Activated CD8-positive, alpha-beta T cell treated with anti-CD3 and anti-CD28 coated beads for 36 hours (primary cell): ENCODE measurements at places on chromosomes 7 and 10. TPM values are rescaled to one million over a fixed set of nuclear protein-coding genes. Genes with fewer than 3 reads are reported as not detected.

The IKZF1 gene
- total RNA-seq = 277 TPM

DNA sequence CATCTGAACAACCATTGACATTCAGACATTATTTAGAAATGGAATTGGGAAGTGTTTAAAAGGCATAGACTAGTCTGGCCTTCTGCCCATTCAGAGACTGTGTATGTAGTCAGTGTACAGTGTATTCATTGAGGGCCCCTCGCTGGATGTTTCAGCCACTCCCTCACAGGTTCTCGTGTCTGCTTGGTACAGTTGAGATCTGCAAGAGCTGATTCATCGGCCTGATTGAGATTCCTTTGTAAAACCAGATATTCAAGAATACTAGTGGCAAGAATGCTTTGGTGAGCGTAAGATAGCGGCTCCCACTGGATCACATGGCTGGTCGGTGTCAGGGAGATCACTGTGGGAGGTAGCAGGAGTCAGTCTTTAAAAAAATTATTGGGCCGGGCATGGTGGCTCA, 119.5 kb downstream of the TCF7L2 start:
- no peaks in the 10 kb centered on the region for H3K27me3 ChIP-seq
- H3K4me1 ChIP-seq = no peaks in the 10 kb centered on the region
- H3K4me3 ChIP-seq = no peak overlapping the region

The AUTS2 gene
- total RNA-seq = 3.3 TPM

The SOSTDC1 gene
- total RNA-seq = not detected

DNA sequence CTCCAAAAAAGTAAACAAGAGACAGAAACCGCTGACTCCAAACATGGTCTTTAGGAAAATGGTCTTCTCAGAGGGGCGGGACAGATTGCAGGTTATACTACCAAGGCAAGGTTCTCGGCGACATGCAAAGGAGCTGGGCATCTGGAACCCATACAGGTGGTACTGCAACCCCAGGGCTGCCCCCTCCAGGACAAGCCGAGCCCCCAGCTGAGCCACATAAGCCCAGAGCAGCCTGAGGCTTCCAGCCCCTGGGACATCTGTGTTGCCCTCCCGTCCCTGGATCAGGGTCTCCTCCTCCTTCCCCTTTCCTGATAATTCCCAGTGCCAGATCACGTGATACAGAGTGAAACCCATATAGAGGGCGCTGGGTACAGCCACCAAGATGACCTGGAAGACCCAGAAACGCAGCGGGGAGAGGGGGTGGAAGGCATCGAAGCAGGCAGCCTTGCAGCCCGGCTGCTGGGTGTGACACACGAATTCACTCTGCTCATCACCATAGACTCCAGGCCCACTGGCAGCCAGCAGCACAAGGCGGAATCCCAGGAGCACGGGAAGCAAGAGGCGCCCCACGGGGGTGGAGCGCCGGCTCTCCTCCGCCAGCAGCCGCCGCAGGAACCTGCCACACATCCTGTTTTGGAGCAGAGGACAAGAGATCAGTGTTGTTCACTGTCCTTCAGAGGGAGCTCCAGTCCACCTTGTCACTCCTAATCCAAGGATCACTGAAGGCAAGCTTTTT, at the start of gene GJC3:
TSS of gene GJC3 (minus strand) at position 627 of the 736 bp plus-strand sequence. CDS start at position 627, 0 bp downstream.
- H3K27ac ChIP-seq = no peak within 1 kb of the TSS
- no peaks in the 10 kb centered on the region for H3K36me3 ChIP-seq
- peaks cover 9% of the 10 kb centered on the region for H3K27me3 ChIP-seq
- H3K4me3 ChIP-seq = peak within 1 kb of the TSS; percentile 63
- peak; percentile 61 for DNase-seq

The CDC14C gene
- total RNA-seq = not detected

DNA sequence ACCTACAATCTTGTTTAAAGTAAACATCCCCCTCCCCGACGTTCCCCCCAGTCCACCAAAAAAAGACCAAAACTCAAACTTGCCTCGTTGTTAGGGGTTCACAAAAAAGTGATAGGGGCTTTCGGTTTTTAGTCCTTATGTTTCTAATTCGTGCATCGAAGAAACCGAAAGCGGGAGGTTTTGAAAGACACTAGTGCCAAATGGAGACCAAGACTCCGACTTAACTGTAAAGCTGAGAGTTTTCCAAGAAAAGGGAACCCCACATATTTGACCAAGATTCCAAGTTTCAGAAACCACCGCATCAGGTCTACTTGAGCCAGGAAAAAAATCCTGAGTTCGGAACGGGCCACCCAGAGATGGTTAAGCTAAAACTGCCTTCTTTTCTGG, 534 bp downstream of the PSMA2 start:
- peaks cover 63% of the 10 kb centered on the region for H3K4me1 ChIP-seq
- DNase-seq = peak; percentile 24
- peak overlapping the region; percentile 100 for H3K27ac ChIP-seq
- H3K27me3 ChIP-seq = no peaks in the 10 kb centered on the region
- peak overlapping the region; percentile 100 for H3K4me3 ChIP-seq

DNA sequence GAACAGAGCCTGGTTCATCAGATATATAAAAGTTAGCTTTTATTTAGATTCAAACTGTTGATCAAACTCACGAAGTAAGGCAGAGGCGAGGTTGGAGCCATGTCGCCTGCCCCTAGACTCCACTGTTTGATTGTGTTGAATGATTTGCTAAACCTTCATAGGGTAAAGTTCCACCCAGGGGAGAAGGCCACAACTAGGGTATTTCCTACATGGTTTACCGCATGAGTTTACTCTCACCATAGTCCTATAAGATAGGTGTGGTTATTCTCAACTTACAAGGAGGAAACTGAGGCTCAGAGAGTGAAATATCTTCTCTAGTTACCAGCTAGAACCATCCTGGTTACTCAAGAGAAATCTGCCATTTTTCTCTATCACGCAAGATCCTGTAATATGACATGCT, 31.8 kb downstream of the ARHGAP22 start:
- DNase-seq = no peak
- H3K4me3 ChIP-seq = no peak overlapping the region
- H3K36me3 ChIP-seq = no peaks in the 10 kb centered on the region
- H3K27ac ChIP-seq = no peak overlapping the region
- no peaks in the 10 kb centered on the region for H3K27me3 ChIP-seq

GRCh38 chr10:121956111-121957061, 18.6 kb downstream of the NSMCE4A start:
- DNase-seq = no peak
- no peaks in the 10 kb centered on the region for H3K27me3 ChIP-seq
- peaks cover 36% of the 10 kb centered on the region for H3K36me3 ChIP-seq
- peaks cover 12% of the 10 kb centered on the region for H3K4me1 ChIP-seq

The CNOT4 gene
- 22.0 TPM for total RNA-seq

DNA sequence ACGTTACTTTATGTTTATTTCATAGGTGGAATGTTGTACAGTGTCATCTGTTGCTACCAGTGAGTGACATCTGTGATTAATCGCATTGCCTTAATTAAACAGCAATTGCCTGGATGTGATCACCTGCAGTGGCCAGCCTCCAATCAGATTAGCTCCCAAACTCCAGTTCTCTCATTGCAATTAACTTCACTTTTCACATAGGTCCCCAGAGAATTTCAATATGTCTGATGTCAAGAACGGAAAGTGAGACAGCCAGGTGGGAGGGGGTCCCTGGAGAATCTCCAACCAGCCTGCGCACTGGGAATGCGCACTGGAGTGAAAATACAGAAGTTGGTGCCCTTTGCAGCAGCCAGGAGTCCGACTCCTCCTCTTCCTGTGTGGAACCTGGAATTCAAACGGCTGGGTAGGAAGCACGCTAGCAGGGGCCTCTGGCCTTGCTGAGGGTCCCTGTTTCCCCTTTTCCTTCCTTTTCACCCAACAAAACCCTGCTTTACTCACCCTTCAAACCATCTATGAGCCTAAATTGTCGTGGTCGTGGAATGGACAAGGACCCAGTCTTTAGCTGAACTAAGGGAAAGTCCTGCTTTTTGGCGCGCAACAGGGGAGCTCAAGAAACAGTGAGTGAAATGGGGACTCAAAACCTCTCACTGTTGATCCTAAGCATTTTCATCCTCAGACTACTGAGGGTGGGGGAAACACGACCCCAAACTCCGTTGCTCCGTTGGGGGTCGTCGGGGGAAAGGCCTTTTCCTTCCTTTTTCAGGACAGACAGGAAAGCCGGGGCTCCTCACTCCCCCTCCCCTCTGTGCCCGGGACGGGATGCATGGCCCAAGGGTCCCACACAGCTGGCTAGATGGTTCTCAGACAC, 1355.5 kb upstream of the LRRTM3 start:
- H3K4me1 ChIP-seq = no peaks in the 10 kb centered on the region
- H3K36me3 ChIP-seq = no peaks in the 10 kb centered on the region
- DNase-seq = no peak

DNA sequence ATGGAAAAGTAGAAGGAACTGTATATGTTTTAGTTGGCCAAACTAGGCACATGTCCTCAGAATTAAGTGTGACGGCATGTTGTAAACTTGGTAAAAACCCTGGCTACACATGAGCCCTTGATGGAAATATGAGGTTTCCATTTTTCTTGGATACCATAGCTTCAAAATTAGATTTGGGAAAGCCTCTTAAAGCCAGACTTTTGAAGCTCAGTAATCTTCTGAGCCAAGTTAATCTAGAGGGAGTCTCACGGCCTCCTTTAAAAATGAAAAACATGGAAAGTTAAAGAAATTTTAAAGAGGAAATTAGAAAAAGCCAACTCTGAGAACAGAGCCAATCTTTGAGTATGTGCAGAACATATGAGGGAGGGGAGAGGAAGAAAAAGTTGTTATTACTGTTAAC, 376.0 kb downstream of the CTNNA3 start:
- no peaks in the 10 kb centered on the region for H3K4me1 ChIP-seq
- no peak for DNase-seq
- no peaks in the 10 kb centered on the region for H3K36me3 ChIP-seq
- no peak overlapping the region for H3K27ac ChIP-seq
- no peaks in the 10 kb centered on the region for H3K27me3 ChIP-seq
- no peak overlapping the region for H3K4me3 ChIP-seq

GRCh38 chr7:17130281-17131059, 168.0 kb upstream of the AHR start:
- no peaks in the 10 kb centered on the region for H3K27me3 ChIP-seq
- no peak for DNase-seq
- no peak overlapping the region for H3K27ac ChIP-seq
- peaks cover under 1% of the 10 kb centered on the region for H3K36me3 ChIP-seq
- peaks cover 41% of the 10 kb centered on the region for H3K4me1 ChIP-seq

DNA sequence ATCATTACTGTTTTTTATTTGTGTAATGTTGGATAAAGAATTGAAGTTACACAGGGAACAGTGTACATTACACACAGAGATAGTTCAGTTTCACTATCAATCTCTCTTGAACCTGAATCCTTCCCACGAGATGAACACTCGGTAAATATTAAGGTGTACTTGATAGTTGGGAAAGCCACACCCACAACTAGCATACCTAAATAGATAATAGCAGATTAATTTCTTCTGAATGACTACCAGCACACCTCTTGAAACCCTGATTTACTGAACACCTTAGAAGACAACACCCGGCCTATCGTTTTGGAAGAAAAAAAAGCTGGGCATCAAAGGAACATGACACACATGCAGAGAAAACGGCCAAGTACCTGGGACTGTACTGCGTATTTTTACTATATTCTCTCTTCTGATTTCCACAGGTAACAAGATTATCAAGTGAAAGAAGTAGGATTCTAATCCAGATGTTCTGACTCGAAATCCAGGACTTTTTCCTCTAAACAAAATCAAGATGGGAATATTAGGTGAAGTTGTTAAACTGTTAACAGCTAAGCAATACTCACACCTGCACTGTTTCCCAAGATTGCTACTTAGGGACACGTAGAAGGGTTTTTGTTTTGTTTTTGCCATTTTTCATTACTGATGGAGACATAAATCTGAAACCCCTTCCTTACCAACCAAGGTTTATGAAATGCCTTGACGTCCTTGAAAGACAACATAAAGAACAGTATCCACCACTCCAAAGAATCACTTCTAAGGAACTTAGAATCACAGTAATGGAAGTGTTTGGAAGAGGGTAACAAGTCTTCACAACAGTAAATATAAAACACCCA, 1.0 kb downstream of the CCDC186 start:
- H3K4me3 ChIP-seq = peak overlapping the region; percentile 98
- peaks cover 19% of the 10 kb centered on the region for H3K36me3 ChIP-seq
- peak overlapping the region; percentile 98 for H3K27ac ChIP-seq
- peaks cover 3% of the 10 kb centered on the region for H3K27me3 ChIP-seq
- DNase-seq = no peak
- peaks cover 43% of the 10 kb centered on the region for H3K4me1 ChIP-seq
